Stimulated activated CD4-positive, alpha-beta T cell treated with anti-CD3 and anti-CD28 coated beads, Interleukin-1b, Interleukin-23, amount 100 ng/mL, for 24 hours (primary cell): ENCODE measurements at places on chromosomes 5 and 9.

- DNase-seq, result no peak
These were observed 220.8 kb downstream of the SNX18 start for GRCh38 chr5:54738118-54738972.

DNA sequence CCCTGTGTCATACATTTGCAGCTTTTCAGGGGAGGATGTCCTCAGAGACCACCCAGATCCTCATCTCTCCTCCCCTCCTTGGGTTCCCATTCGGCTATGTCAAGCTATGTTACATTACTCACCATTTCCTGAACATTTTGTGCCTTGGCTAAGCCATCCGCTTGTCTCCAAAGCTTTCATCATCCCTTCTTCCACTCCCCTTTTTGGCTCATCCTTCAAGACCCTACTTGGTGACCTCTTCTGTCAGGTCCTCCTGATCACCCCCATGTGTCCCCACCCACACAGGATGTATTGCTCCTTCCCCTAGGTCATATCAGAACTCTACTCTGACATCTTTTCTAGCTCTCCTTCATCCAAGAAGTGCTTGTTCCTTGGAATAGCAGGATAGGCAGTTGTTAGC is 81.8 kb downstream of the BOD1 start:
- DNase-seq, result no peak

DNA sequence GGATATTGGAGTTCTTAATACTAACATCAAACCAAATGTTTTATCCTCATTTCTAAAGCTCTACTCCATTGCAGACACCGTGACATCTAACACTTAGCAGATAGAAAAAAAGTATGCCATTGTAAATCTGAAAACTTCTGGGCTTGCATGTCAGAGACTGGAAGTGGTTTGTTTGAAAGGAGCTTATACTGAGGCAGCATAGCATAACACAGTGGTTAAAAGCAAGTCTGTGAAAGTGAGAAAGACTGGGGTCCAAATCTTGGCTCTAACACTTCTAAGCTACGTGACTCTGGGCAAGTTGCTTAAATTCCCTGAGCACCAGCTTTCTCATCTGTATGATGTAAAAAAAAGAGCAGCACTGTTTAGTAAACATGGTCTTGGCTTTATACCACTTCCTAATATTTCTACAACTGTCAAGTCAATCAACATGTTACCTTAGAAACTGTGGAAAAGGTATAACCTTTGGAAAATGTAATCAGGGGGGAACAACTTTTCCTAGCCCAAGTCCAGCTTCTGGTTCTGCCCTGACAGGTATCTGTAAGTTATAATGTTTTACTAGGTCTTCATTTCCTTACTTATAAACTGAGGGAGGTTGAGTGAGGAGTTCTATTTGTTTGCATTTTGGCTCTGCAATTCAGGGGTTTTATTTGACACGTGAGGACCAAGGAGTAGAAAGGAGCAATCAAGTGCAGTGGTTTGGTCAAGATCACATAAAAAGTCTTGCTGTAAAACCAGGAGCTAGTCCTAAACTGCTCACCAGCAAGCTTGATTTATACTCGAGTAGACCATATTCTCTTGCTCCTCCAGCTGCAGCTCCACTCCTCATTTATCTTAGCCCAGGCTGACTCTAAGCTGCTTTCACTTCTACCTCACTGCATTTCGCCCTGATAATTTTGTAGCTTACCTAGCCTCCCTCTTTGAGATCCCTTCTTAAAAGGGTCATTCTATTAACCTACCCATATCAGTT is 541.0 kb downstream of the RAB3C start:
- DNase-seq, result no peak

DNA sequence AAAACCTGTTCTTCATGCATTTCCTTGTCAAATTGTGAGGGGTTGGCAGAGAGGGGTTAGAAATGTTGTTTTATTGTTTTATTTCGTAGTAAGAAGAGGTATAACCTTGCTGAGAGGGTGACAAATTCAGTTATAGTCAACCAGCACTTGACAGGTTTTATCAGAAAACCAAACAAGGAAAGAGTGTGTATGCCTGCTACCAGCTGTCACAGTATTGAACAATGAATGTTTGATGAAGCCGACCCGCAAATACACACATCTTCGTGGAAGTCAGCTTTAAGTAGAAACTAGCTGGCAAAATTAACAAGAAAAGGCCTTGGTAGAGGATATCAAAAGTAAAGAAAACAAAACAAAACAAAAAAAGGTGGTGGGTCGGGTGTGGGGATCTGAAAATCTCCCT is 214.6 kb upstream of the TLE4 start:
- DNase-seq, result no peak

GRCh38 chr5:168319774-168320173 is 28.3 kb downstream of the WWC1 start:
- no peak for DNase-seq

GRCh38 chr5:56910210-56910965 is 992 bp downstream of the SETD9 start:
- peak; percentile 16 for DNase-seq

GRCh38 chr9:93461821-93462220 is 8.4 kb upstream of the FAM120AOS start:
- DNase-seq, result no peak

DNA sequence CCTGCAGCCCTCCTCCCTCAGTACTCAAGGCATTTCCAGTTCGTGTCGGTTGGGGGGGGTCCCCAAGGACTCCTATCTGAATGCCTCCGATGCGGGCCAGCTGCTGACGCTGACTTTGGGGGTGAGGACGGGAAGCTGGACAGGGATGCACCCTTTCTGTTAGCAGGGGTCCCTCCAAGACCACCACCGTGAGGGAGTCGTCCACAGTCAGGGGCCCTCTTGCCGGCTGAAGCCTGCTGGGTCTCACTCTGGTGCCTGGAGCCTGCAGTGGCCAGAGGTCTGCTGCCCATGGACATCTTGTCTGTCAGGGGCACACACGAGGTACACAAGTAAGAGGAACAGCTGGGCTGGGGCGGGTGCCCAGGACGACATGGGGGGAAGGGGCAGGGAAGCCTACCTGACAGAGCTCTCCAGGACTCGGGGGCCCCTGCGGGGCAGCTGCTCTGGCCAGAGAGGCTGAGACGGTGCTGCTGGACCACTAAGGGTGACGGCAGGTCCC is 9.1 kb upstream of the ZDHHC11 start:
- DNase-seq, result no peak

DNA sequence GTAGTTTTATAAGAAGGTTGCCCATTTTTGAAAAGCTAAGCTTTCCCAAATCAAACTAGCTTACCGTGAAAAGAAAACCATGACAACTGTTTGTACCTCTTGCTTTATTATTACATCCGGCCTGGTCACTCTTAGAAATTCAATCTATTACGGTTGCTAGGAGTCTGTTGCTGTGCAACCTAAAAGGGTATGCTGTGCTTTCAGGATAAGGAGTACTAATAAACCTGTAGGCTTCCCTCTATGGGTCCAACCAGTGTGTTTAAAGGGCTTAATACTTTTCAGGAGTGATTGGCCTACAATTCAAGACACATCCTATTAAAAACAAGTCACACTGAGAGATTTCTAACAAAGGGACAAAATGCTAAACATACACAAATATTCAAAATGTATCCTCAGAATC is 27.1 kb downstream of the RFX3 start:
- DNase-seq, result no peak

- no peak for DNase-seq
These were observed 54.7 kb downstream of the DPYSL3 start for GRCh38 chr5:147454996-147455677.

DNA sequence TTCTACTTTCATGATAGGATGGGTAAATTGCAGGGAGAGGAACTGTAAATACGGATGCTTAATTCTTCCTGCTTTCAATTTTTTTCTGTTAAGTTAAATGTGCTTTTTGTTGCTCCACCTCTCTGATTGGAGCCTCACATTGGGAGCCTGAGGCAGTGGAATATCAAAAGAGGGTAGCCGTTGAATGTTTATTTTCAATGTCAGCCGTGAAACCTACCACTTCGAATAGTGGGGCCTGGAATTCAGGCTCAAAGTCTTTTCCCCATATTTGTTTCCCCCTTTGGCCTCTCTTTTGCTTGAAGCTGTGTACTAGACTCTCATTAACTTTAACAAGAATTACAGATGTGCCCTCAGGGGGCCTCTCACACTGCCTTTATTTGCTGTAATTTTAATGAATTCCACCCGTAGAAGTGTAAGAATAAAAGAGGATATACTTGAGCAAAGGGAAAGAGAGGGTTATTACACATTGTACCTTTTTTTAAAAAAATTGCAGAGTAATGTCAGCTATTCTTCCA is 29.0 kb downstream of the PSAT1 start:
- DNase-seq, result no peak

- no peak for DNase-seq
These were observed 433 bp upstream of the PTAR1 start for GRCh38 chr9:69760278-69760610.

- no peak for DNase-seq
These were observed 47.1 kb upstream of the ZNF354A start for GRCh38 chr5:178777520-178777919.

DNA sequence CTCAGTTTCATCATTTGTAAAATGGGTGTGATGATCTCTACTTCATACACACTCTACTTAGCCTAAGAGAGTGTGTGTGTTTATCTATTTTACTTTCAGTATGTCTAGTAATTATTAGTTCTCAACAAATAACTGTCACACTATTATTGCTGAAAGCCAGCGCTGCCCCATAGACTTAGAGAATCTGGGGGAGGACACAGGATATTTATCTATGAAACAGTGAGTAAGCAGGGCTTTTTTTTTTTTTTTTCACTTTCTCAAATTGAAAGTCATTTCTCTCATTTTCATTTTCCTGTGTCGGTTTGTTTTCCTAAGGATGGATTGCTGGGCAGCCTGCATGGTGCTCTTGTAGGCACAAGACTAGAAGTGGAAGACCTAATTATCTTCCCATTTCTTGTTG is 248.4 kb upstream of the RPS23 start:
- no peak for DNase-seq

DNA sequence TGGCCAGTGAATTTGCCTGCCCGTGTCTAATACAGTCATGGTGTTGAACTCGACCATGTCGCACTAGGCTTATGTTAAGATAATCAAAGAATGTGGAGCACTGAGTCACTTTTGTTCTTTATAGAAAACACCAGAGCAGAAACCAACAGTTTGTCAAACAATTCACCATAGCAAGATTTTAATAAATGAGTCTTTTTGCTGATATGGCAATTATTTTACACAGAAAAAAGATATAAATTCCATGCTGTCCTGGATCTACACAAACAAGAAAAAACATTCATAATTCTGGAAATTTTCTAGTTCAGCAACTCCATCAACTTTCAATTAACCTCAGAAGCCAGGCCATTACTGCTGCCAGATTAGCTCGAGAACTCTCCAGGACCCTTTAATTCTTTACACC is 208.9 kb downstream of the ZNF608 start:
- no peak for DNase-seq

DNA sequence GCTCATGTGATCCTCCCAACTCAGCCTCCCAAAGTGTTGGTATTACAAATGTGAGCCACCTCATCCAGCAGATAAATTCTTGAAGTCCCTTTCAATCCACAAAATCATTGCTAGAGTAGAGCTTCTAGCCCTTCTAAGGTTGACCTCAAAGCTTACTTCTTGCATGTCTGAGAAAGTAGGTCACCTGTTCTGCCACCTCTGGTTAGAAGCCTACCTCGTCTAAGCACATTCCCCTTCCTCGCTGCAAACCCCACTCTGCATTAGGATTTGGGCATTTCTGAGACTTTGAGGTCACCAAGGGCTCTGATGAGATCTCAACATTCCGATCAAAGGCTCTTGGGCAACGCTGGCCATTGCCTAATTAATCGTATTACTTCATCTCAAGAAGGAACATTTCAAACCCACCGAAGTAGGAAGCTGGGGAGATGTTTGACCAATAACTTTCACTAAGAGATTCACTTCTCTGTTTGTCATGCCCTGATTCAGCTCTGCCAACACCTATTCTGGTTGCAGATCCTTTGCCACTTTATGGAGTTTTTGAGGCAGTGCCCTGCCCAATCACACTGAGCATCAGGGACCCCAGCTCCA is 8.6 kb downstream of the ADAM19 start:
- DNase-seq, result no peak

- DNase-seq, result no peak
These were observed 93.2 kb downstream of the ISL1 start for GRCh38 chr5:51476431-51476830.

DNA sequence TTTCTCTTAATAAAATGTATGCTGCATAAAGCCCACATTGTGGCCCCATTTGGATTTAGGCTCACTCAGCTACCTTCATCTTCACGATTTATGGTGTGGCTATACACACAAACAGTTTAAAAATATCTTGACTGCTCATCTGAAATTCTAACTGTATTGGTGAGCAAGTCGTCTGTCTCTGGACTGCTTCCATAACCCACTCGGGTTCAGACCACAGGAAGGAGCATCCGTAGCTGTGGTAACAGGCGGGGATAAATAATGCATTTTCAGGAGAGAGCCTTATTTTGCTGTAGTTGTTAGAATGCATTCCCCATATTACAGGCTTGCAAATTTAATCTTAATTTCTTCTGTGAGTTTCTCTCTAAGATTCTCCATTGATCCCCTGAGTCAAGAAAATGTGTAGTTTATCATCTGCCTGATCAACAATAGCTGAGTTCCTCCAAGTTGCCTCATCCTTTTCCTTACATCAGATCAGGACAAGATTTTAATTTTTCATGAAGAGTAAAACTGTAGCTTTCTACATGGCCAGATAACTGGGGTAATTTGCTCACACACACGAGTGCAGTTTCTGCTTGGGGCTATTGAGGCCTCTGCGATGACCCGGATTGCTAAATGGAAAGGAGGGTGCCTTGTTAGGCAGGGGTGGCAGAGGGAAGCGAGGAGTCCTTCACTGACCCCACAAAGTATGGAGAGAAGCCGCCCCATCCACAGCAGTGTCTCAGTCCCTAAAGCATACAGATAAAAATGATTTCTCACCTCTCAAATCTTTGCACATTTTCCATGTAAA is 133.9 kb downstream of the FSTL4 start:
- no peak for DNase-seq

DNA sequence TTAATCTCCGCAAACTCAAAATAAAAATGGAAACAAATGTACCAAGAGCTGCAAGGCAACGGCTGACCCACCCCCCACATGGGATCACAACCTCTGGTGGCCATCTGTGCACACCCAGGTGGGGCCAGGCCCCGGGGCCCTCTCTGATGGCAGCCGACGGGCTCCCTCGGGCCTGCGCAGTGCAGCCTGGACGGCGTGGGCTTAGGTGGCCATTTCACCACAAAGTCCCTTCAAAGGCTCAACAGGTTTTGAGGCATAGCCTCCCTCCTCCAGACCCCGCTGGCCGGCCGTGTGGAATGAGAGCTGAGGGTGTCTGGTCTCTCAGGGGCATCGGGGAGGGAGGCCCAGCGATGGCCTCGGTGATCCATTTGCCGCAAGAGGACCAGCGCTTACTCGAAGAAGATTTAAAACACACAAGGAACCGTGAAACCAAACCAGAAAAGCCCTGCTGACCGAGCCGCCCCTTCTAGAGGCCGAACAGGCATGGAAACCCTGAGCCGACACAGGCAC is 42.7 kb upstream of the CEP72 start:
- no peak for DNase-seq
